Tracheal epithelial cell (primary cell): ENCODE measurements at places on chromosomes 5 and 9. TPM values are rescaled to one million over a fixed set of nuclear protein-coding genes. Genes with fewer than 3 reads are reported as not detected.

The SLC1A1 gene
- 0.85 and 8.2 TPM in 2 replicates for total RNA-seq

The OGN gene
- total RNA-seq, result not detected in 2 replicates

The WHRN gene
- total RNA-seq, result 0.96 and 1.5 TPM in 2 replicates

The HAPLN1 gene
- under 0.01 TPM in 1 of 2 replicates, not detected in the other for total RNA-seq
